ENCODE measurements at places on chromosomes 3 and 15. TPM values are rescaled to one million over a fixed set of nuclear protein-coding genes. Genes with fewer than 3 reads are reported as not detected.

- no peak for DNase-seq
Measured at GRCh38 chr15:52780172-52780980, 9.8 kb downstream of the ONECUT1 start.

CD200R1L gene
- not detected for total RNA-seq

HESX1 gene
- 0.57 TPM for total RNA-seq

GRCh38 chr3:70281663-70282062 is 30.8 kb downstream of the MDFIC2 start:
- no peak for DNase-seq

GRCh38 chr15:29568840-29569532 is 253.3 kb downstream of the TJP1 start:
- no peak for DNase-seq

GRCh38 chr15:66212563-66212921 is 41.0 kb downstream of the MEGF11 start:
- no peak for DNase-seq

DNA sequence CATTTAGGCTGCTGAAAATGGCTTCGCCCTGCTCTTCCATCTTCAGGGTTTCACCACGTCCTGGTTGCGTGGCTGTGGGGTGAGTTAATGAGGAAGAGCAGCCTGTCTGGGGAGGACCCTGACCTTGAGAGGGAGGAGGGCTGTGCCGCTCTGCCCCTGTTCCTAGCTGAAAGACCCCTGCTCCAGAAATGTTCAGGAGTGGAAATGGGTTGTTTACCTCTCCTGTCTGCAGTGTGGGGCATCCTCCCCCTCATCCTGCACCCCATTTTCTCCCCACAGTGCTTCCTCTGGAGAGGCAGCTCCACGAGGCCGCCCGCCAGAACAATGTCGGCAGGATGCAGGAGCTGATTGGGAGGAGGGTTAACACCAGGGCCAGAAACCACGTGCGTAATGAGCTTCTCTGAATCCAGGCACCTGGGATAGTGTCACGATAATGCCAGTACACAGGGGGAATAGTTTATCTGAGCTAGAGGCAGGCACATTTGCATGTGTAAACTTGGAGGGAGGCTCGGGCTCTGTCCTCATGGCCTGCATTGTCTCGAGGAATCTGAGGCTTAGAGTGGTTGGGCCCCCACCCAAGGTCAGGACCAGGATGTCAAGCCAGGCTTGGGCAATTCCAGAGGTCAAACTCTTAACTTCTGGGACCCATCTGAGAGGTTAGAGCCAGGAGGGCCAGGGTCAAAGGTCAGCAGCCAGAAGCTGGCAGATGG is 4.0 kb downstream of the ANKDD1A start:
- no peak for DNase-seq

DNA sequence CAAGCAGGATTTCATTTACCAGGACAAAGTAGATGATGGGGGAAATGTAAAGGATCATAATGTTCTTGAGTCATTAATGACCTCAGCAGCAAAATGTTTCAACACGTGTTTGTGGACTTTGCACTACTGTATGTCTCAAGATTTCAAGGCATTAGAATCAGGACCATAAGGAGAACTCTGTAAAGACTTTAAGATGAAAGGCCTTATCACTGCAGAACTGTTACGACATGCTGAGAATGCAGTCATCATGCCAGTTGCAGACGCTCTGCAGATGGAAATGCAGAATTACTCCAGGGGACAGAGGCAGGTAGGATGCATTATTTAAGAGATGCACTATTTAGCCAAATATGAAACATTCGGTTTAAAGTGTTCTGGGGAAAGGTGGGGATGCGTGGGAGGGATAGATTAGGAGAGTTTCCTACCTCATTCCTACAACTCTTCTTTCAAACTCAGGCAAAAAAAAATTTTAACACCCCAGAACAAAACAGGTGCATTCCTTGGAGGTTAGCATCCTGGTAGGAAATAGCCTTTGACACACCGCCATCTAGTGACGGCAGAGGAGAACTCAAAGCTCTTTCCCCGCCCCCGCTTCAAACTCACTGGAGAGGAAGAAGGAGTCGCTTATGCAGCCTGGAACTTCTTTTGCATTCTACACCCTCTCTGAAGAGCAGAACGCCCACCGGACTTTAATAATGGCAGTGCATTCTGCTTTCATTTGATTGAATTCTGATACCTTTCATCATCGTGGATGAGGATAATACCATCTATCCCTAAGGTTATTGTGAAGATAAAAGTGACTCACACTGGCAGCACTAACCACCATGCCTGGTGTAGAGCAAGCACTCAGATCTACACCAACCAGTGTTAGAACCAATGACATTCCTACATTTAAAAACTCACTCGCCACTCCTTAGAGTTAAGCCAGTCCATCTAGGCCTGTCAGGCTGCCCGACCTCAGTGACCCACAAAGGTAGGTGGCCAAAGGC is 43.1 kb upstream of the TOPAZ1 start:
- DNase-seq, result no peak

ANKRD63 gene
- total RNA-seq, result not detected

- no peak for DNase-seq
Measured at GRCh38 chr3:187926620-187927019, 181.4 kb upstream of the BCL6 start.

DNA sequence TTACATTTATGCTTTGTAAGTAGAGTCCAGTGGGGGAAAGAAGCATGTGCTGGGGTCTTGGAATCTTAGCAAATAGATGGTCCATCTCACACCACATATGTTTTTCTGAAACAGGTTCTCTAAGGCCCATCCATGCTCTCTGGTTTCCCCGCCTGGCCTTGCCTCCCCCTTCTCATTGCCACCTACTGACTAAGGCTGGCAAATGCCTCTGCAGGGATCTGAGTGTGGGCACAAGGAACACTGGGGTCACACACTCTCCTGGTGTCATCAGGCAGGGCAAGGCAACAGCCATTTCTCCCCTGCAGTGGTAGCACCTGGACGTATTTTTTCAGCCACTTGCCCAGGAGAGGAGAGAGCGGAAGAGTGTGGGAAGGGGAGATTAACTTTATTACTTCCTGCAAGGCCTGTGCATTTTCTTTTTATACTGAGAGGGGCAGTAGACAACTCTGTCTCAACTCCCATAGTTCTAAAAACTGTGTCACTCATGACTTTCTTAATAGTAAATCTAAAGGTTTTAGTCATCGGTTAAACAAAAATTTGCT is 804.2 kb upstream of the NECTIN3 start:
- no peak for DNase-seq
